ENCODE measurements at places on chromosomes 11 and 22.

DNA sequence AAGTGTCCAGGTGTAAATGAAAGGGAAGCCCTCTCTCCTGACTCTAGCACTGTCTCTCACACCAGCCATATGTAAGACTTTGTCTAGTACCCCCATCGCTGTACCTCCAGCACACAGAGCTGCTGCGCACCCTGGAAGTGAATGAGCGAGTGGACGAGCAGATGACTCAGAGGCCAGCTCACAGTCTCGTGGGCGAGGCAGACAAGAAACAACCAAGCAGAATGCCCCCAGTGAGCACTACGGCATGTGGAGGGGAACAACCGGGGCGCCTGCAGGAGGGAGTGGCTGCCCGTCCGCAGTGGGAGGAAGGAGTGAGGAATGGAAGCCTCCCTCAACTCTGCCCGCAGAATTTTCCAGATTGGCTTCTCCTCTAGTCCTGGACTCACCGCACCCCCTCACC lies 46.4 kb downstream of the MCM5 start:
- DNase-seq, result no peak

DNA sequence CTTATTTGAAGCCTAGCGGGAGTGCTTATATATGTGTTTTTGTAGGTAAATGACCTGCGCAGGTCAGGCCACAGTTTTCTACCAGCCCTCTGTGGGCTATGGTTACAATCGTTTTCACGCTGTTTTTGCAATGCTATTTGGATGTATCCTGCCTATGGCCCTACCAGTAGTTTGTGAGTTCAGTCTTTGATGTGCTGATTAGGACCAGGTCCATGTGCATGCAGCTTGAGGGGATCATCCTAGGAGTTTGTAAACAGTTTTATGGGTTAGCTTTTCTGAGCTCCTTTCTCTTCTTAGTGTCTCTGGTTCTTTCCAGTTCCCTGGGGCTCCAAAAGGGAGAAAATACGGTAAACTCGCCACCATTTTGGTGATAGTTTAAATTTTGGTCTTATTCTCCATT lies 142.5 kb downstream of the LDLRAD3 start:
- no peak for DNase-seq

DNA sequence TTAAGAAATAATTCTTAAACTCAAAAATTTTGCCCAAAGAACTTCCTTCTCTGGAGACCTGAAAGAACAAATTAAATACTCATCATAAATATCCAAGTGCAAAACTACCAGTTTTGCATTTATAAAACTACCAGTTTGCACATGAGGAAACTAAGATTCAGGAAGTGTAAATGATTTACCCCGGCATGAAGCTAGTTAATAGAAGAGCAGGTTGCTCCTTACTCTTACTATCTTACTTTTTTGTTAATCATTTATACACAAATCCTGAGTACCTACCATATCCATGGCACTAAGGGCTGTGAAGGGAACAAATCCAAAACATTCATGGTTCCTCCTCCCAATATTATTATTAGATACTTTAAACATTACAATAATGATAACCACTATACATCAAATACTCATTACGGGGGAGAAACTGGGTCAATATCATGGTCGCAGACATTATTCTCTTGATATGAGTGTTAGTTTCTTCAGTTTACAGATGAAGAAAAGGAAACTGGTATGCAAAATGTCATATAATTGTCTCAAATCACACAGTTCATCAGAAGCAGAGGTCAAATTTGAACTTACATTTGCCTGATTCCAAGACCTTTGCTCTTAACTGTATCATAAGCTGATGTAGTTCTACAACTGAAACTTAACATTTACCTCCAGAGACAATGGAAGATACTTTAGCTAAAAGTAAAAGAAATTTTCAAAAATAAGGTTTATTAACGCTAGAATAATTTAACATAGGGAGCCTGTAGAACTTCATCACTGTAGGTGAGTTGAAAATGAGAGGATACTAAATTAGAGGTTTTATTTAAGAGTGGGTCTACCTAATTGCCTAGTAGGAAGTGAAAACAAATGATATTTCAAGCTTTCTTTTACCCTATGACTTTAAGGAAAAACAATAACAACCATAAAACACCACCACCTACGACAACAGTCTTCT lies 74.5 kb downstream of the FAM76B start:
- no peak for DNase-seq

DNA sequence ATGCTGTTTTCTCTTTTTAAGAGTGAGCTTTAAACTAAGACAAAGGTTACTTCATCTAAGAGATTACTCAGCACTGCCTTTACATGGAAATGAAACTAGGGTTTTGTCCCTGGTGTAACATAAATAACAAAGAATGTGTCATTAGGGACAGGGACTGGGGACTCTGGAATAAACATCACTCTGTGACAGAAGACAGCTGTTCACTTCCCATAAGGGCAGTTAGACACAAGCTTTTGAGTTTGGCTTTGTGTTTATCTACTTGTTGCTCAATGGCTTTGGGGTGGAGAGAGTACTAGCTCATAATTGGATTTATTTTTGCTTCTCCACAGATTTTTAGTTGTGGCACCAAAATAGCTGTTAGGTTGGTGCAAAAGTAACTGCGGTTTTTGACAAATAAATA lies 154.5 kb downstream of the OR4C45 start:
- DNase-seq, result no peak

DNA sequence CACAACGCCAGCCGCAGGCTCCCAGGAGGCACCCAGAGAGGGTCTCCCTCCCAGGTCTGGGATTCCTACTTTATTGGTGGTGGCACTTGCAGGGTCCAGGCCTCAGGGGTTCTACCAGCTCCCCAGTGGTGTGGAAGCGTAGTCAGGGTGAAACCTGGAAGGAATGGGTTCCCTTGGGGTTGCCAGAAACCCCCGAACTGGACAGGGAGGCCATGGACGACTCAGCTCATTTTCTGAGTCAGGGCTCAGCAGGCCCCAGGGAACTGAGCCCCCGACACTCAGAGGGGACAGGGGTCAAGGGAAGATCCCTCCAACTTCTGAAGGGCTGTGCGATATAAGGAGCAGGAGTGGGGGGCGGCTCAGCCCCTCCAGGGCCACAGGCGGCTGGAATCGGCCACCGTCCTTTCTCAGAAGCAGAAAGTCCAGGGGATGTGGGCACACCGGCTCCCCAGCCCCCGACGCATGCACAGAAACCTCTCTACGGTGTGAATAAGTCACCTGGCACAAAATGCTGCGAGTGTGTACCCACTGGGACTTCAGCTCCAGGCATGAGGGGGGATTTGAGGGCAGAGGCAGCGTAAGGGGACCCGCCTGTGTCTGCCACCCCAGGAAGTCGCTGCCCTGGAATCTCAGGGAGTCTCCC lies 25.1 kb downstream of the MRGPRG start:
- DNase-seq, result no peak

GRCh38 chr22:46476547-46476941 lies 60.9 kb downstream of the CELSR1 start:
- DNase-seq, result no peak

DNA sequence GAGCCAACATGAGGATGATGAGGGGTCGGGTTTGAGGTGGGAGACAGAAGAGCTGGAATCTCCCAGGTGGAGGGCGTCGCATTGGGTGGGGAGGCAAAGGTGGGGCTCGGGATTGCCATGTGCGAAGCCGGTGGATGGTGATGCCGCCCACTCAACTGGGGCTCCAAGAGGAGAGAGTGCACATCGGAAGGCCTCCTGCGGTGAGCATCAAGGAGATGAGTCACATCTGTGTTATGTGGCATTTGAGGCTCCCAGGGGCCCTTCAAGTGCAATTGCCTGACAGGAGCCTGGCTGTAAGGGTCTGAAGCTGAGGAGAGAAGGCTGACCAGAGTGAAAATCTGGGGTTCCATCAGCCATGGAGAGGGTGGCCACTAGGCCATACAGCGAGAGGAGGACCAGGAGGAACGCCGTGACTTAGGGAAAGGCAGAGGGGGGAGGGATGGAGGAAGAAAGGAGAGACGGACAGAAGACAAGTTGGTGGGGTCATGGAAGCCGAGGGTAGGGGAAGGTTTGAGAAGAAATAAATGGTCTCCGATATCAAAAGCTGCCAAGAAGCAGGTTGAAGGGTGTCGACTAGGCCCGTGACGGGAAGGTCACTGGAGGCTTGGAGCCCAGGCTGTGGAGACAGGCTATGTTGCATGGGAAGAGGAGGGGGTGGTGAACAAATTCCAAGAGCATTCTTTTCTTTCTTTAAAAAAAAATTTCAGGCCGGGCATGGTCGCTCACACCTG lies 21.3 kb downstream of the RASD2 start:
- no peak for DNase-seq

DNA sequence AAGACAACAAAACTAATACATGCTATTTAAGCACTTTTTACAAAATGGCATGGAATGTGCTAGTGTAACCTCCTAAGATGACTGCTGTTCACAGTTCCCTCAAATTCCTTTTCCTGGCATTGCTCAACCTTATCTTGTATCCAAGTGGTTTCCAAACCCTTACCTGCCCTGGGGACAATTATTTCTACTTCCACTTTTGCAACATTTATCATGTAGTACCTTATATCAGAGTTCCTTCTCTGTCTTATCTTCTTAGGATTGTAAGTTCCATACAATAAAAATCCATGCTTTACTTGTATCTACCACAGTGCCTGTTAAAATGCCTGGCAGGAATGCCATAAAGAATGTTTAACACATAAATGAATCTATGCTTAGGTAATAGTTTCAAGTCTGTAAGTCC lies 109.2 kb upstream of the MTMR2 start:
- DNase-seq, result no peak

DNA sequence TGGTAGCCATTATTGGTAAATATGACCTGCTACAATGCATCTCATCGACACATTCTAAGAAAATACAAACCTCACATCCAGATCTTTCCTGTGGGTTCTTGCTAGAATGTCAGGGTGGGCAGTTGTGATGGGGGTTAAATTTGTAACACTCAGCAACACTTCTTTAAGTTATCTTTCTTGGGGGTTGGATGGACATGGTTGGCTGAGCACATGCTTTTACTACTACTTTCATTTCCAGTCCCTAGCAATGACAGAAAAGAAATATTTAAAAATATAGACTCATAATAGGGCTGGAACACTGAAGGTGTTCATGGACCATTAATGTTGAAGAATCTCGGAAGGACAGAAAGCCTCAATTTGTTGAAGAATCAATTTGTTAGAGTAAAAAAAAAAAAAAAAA lies 57.6 kb downstream of the APOL3 start:
- DNase-seq, result no peak

DNA sequence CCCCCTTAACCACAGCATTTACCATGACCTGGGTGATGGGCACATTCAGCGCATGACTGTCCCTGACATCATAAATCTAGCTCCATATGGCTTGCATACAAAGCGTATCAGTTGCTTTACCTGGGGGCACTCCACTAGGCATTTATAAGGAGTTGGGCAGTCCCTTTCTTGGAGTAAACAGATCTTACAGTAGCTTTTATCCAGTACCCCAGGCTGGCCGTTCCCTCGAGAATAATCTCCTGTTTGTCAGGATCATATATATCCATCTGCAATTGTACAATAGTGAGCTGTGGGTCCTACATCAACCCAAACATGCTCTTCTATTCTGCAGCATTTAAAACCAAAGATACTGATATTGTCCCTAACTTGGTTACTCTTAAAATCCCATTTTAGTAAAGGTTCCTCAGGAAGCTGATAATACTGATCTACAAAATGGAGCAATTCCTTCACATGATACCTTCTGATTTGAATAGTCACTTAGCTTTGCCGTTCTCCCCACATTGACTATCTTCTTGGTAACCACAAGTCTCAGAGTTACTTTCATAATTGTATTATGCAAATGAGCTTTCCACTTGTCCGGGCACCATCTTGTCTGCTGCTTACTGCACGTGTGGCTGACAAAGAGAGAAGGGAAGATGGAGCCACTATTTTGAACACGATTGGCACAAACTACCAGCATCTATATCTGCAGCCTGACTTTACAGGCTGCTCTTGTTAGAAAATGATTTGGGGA lies 205.0 kb downstream of the CWF19L2 start:
- no peak for DNase-seq

- no peak for DNase-seq
Measured at GRCh38 chr22:24033731-24034130, 22.6 kb downstream of the CABIN1 start.

- no peak for DNase-seq
Measured at GRCh38 chr11:70000228-70000627, 77.9 kb upstream of the ANO1 start.

- DNase-seq, result no peak
Measured at GRCh38 chr11:7307836-7308235, 56.1 kb downstream of the SYT9 start.

DNA sequence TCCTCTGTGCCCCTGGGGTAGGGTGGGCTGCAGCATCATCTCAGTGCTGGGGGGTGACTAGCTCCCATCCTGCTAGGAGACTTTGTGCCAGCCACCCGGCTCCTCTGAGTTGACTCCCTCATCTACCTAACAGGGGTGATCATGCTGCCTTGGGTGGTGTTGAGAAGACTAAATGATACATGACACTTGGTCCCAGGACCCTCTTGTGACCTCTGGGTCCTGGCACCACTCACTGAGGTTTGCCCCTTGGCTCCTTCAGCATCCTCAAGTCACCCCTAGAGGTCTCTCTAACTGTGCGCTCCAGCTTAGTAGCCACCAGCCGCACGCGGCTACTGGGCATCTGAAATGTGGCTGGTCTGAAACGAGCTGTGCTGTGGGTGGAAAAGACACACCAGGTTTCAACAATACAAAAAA lies 72.1 kb downstream of the LRRC32 start:
- DNase-seq, result no peak

GRCh38 chr22:32880893-32881596 lies 79.5 kb downstream of the TIMP3 start:
- no peak for DNase-seq

GRCh38 chr11:26994631-26995095 lies 751 bp downstream of the FIBIN start:
- no peak for DNase-seq

DNA sequence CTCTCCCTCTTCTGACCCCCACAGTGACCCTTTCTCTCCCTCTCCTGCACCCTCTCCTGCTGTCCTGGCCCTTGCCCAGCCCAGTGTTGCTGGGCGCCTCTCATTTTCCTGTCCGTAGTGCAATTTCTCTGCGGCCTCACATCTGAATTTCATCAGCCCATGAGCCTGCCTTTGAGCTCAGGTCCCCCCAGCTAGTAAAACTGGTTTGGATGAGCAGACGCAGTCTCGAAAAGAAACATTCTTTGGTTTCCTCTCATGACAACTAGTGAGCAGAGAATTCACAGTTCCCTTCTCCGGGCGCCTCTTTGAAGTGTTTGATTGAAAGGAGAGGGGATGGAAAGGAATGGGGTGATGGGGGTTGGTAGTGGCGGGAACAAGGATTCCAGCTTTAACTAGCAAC lies 126.0 kb upstream of the CADM1 start:
- no peak for DNase-seq
